Forelimb muscle (tissue), 1 donor: ENCODE measurements at places on chromosomes 3 and 15. TPM values are rescaled to one million over a fixed set of nuclear protein-coding genes. Genes with fewer than 3 reads are reported as not detected.

- no peak for DNase-seq
These were observed 532.7 kb downstream of the SOX2 start for GRCh38 chr3:182244222-182244971.

DNA sequence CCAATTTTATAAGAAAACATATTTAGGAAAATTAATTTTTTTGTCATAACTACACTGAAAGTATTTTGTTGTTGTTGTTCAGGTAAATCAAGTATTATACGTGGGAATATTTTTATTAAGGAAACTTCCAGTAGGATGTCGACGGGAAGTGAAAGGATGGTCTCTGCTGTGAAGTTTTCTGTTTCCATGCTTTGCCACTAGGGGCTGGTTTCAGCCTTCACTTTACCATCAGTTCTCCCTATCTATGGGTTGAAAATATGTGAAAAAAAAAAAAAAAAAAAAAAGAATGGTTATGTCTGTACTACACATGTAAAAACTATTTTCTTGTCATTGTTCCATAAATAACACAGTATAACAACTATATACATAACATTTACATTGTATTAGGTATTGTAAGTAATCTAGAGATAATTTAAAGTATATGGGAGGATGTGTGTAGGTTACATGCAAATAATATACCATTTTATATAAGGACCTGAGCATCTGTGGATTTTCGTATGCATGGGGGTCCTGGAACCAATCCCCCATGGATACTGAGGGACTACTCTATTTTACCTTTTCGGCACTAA, 136.7 kb downstream of the SMAD6 start:
- no peak for DNase-seq

The KNL1 gene
- polyA plus RNA-seq = 7.5 TPM

The CHAC1 gene
- polyA plus RNA-seq = 9.5 TPM

The MYLK gene
- 22.3 TPM for polyA plus RNA-seq
